ENCODE measurements at places on chromosomes 7 and 10. TPM values are rescaled to one million over a fixed set of nuclear protein-coding genes. Genes with fewer than 3 reads are reported as not detected.

Gene UBE2H
- 51.1 TPM for polyA plus RNA-seq

Gene LLCFC1
- not detected for polyA plus RNA-seq

Gene TCF7L2
- 5.4 TPM for polyA plus RNA-seq

Gene ZNF727
- polyA plus RNA-seq, result 0.08 TPM

Gene LRIT2
- polyA plus RNA-seq, result not detected

Gene FOXI2
- polyA plus RNA-seq, result 0.45 TPM

Gene MALSU1
- 11.3 TPM for polyA plus RNA-seq

Gene HOXA9
- 0.49 TPM for polyA plus RNA-seq

Gene CD36
- polyA plus RNA-seq, result 3.6 TPM

Gene CHST15
- 3.7 TPM for polyA plus RNA-seq

Gene MYL10
- not detected for polyA plus RNA-seq

Gene RBP3
- polyA plus RNA-seq, result not detected

Gene ZNF783
- polyA plus RNA-seq, result 7.9 TPM

Gene CTTNBP2
- 11.7 TPM for polyA plus RNA-seq

Gene STOX1
- polyA plus RNA-seq, result 1.2 TPM

Gene CPA2
- polyA plus RNA-seq, result 0.37 TPM

Data from esophagus (tissue), 2 donors.